ENCODE measurements at places on chromosomes 2 and 18.
A peak's percentile ranks its signal among the peaks of the same experiment; 100 is the strongest.

- DNase-seq: no peak
Measured at GRCh38 chr2:188668017-188668680, 306.0 kb upstream of the COL3A1 start.

DNA sequence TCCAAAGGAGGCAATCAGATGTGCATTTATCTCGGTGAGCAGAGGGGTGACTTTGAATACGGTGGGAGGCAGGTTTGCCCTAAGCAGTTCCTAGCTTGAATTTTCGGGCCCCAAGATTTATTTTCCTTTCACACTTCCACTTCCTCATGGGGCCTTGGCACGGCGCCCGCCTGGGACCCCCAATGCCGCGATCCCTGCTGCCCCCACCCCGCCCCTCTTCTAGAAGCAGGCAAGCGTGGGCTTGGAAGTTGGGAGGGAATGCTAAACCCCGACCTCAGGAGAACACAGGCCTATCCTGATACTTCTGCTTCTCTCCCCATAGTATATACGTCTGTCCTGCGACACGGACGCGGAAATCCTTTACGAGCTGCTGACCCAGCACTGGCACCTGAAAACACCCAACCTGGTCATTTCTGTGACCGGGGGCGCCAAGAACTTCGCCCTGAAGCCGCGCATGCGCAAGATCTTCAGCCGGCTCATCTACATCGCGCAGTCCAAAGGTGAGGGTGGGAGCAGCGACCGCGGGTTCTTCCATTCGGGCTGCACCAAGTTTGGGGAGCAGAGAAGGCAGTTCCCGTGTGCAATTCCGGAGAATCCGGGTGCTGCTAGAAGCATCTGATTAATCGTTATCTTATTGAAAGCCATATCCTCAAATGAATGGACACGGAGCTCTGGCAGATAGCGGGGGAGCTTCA lies 21.6 kb downstream of the TRPM8 start:
- no peak for DNase-seq

DNA sequence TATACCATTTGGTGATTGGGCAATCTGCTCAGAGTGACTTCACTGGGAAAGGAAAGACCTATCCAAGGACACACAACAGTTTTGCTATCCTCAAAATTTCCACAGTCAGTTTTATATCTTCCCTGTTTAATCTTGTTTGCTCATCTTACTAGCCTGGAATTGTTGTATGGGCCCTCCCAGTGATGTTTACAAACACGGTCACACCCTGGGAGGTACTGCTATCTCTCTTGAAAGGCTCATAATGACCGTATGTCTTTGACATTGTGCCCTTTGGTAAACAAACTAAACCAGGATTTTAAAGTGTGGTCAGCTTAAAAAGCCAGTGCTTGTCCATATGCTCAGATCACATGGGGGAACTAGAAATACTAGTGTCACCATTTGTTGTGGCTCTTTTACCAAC lies 277.0 kb downstream of the CDH2 start:
- DNase-seq: no peak

GRCh38 chr2:35830833-35831232 lies 524.7 kb upstream of the CRIM1 start:
- DNase-seq: no peak

- DNase-seq: no peak
Measured at GRCh38 chr2:236161082-236161462, 7.1 kb downstream of the GBX2 start.

DNA sequence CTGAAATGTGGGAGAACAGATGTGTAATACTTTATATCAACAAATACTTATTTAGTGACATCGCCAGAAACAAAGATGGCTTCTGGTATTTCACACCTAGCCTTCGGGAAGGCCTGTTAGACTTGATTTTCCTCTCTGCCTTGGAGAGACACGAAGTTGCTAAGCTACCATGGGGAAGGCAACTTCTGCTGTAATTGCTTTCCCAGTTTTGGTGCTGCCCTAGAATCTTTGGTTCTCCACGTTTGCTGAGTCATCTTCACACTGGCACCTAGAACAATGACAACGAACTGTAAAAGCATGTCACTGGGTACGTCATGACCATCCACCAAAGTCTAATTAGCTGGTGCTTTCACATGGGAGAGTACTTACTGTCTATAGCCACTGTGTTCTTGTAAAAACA lies 58.7 kb upstream of the ACTR3 start:
- no peak for DNase-seq

- DNase-seq: no peak
Measured at GRCh38 chr2:9674891-9675414, 44.2 kb upstream of the YWHAQ start.

- no peak for DNase-seq
Measured at GRCh38 chr2:39479053-39479670, 42.1 kb upstream of the MAP4K3 start.

GRCh38 chr2:60371681-60372080 lies 181.8 kb downstream of the BCL11A start:
- no peak for DNase-seq

- DNase-seq: no peak
Measured at GRCh38 chr2:67936969-67937368, 125.8 kb downstream of the C1D start.

GRCh38 chr2:164770421-164770916 lies 71.2 kb downstream of the COBLL1 start:
- no peak for DNase-seq

DNA sequence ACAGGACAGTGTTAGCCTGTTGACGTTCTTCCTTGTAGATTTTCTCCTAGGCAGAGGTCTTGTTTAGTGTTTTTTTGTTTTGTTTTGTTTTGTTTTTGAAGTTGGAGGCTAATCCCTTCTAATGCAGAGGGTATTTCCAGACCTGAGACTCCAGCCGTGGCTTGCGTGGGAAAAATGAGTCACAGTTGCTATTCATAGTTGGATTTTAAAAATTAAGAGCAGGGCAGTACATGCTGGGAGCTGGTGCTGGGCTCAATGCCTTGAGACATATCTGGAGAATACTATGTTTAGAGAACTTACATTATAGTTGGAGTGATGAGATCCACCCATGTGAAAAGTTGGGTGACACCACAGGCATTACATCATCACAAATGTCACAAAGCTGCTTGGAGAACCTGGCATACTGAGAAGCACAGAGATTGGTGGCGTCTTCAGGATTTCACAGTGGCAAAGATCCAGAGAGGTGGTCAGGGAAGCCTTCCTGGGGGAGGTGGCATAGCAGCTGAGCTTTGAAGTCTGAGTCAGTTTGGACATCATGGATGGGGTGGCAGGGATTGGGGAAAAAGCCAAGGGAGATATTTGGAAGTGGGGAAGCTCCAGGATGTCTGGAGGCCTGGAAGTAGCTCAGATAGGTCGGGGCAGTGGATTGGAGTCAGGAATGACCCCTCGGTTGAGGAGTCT lies 249.4 kb downstream of the LOXHD1 start:
- DNase-seq: no peak

- no peak for DNase-seq
Measured at GRCh38 chr2:113258471-113259147, 20.1 kb downstream of the PAX8 start.

GRCh38 chr2:72104821-72105588 lies 42.7 kb downstream of the CYP26B1 start:
- DNase-seq: no peak

DNA sequence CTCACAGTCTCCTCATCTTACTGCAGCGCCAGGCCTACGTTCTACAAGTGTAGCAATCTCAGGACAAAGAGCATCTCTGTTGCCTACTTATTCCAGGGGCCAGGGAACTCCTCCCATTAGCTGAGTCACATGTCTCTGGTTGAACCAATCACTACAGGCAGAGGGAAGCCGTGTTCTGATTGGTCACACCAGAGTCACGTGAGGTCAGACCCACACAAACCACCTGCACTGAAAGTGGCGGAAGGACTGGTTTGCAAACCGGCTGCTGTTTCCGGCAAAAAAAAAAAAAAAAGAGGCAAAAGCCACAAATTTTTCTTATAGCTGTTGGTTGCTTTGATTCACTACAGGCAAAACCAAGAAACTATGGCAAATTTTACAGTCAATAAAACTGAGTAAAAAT lies 21.9 kb upstream of the USP14 start:
- DNase-seq: no peak

- no peak for DNase-seq
Measured at GRCh38 chr2:179454443-179455171, 190.0 kb upstream of the SESTD1 start.

GRCh38 chr18:68940039-68940438 lies 142.2 kb downstream of the CCDC102B start:
- DNase-seq: no peak

- no peak for DNase-seq
Measured at GRCh38 chr2:158380746-158381145, 75.8 kb downstream of the CCDC148 start.

GRCh38 chr2:55901322-55901721 lies 22.3 kb downstream of the EFEMP1 start:
- DNase-seq: no peak

DNA sequence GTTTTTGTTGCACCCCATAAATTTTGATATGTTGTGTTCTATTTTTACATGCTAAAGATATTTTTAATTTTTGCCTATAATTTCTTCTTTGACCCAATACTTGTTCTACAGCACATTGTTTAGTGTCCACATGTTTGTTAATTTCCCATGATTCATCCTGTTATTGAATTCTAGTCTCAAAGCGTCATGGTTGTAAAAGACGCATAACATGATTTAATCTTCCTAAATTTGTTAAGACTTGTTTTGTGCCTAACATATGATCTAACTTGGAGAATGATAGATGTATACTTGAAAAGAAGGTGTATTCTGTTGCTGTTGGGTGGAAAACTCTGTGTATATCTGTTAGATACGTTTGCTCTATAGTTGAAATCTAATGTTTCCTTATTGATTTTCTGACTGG lies 27.1 kb upstream of the SULT1C3 start:
- DNase-seq: no peak

GRCh38 chr18:55473058-55473457 lies 114.9 kb downstream of the TCF4 start:
- no peak for DNase-seq

GRCh38 chr2:199144036-199144435 lies 313.7 kb downstream of the SATB2 start:
- DNase-seq: no peak

GRCh38 chr18:75344161-75344560 lies 83.3 kb downstream of the SMIM21 start:
- no peak for DNase-seq

DNA sequence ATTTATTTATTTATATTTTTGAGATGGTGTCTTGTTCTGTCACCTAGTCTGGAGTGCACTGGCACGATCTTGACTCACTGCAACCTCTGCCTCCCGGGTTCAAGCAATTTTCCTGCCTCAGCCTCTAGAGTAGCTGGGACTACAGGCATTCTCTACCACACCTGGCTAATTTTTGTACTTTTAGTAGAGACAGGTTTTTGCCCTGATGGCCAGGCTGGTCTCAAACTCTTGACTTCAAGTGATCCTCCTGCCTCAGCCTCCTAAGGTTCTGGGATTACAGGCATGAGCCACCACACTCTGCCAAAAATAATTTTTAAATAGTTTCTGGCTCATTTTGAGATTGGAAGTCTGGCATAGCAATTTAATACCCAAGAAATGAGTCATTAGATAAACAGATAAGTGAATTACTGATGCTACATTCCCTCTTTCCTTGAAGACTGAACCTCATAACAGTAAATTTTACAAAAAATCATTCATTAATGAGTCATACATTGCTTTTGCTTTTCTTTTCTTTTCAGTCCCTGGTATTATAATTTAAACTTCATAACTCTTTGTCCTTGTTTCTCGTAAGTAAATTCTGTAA lies 881.6 kb upstream of the PIK3C3 start:
- no peak for DNase-seq

DNA sequence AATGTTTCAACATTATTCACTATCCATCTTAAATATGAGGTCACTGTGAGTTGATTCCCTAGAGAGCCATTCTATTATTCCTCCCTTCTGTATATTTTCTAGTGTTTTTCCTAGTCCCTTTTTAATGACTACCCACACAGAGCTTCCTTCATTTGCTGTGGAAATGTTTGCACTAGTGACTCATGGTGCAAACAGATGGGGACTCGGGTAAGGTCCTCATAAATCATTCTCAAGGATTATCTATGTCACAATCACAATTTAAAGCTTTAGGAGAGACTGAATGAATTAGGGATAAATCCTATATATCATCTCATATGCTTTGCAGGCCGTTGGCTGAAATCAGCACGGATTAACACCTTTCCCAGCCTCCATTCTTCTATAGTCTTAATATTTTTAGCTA lies 159.6 kb downstream of the DCC start:
- no peak for DNase-seq

DNA sequence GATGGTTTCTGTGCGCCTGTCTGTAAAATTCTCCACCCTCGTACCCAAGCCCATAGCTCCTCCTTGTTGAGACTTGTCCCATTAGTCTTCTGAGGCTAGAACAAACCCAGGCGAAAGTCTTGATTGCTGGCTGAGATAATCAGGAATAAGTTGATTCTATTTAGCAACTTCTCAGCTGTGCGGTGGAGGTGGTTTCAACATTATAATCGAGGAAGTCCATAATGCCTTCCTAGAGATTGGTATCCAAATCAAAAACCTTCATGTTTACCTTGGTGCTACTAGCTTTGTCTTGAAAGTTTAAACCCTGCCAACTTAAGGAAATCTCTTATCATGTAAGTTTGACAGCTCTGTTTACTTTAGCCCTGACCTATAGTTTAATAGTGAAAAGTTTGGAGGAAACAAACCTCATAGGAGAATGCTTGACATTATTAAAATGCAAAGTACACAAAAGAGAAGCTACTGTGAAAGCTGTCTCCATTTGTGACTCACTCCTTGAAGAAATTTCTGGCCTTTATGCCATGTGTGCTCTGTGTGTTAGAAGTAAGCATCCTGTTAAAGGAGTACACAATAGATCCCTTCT lies 36.6 kb upstream of the DSC1 start:
- no peak for DNase-seq

- DNase-seq: peak; percentile 40
Measured at GRCh38 chr18:63505566-63506335, 29.0 kb downstream of the SERPINB5 start.

GRCh38 chr2:86087936-86088850 lies 17.5 kb downstream of the POLR1A start:
- no peak for DNase-seq

GRCh38 chr18:76524900-76525698 lies 30.1 kb upstream of the ZNF516 start:
- no peak for DNase-seq

DNA sequence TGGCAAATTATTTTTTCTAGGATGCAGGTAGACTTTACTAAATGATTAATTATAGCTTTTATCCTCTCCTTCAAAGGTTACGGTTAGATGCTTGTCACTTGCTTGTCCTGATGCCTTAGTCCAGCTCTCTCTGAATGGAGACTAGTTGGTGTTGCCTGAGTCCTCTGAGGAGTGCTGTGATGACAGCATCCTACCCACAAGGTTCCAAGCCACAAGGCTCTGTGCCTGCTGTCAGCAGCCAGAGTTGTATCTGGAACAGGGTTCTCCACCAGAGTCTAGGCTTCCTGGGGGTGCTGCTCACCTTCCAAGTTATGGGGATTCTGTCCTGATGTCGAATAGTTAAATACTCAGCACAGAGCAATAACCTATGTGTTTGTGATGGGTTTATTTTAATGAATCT lies 125.7 kb downstream of the GALNT1 start:
- no peak for DNase-seq

GRCh38 chr2:239293775-239294430 lies 106.9 kb downstream of the HDAC4 start:
- peak; percentile 52 for DNase-seq

Data from GM20000 (cell line).